Fibroblast of skin of left biceps (primary cell): ENCODE measurements at places on chromosomes 3 and 15.

- DNase-seq = no peak
Observed at GRCh38 chr3:139355891-139356290, 12.1 kb downstream of the MRPS22 start.

DNA sequence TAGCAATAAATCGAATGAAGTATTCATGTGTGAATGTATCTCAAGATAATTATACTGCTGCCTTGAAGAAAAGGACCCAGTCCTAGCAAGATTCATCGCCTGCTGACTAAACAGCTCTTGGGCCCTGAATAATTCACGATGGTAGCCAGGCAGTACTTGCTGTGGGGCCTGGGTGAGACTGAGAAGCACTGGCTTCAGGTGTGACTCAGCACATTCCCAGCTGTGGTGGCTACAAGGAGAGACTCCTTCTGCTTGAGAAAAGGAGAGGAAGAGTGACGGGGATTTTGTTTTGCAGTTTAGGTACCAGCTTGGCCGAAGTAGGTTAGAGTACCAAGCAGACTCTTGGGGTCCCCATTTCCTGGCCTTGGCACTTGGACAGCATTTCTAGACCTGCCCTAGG lies 47.6 kb upstream of the CD200R1L start:
- no peak for DNase-seq

GRCh38 chr3:127043731-127044510 lies 61.0 kb downstream of the PLXNA1 start:
- DNase-seq = no peak

- no peak for DNase-seq
Observed at GRCh38 chr3:72725229-72725628, 123.0 kb downstream of the SHQ1 start.

- no peak for DNase-seq
Observed at GRCh38 chr15:73225358-73226015, 143.3 kb downstream of the HCN4 start.

GRCh38 chr3:67790043-67790442 lies 135.6 kb upstream of the SUCLG2 start:
- peak; percentile 13 for DNase-seq

GRCh38 chr3:180319461-180319860 lies 282.5 kb upstream of the TTC14 start:
- DNase-seq = no peak

DNA sequence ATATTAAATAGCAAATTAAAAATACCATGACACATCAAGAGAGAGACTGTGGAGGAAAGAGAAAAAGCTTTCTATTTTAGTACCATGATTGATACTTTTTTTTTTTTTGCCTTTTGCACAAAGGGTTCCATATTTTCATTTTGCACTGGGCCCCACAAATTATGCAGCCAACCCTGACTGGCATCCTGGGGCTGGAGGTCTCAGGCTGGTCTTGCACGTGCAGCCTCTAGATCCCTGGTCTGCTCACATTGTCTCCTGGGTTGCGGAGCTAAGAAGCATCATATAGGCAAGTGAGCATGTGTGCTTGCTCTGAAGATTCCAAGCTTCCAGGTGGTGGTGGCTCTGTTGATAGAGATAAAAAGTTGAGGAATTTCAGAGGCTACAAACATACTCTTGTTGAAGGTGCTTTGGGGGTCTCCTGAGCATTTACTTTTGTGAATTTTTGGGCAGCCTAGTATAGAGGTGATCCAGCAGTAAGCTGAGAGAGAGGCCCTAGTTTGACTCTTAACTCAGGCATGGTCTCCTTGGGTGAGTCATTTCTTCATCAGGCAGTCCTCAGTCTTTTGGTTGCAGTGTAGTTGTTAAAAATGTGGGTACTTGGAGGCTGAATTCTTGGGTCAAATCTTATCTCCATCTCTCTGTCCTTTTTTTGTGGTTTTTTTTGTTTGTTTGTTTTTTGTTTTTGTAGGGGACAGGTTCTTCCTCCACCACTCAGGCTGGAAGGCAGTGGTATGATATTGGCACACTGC lies 31.3 kb downstream of the SMAD3 start:
- DNase-seq = no peak

- no peak for DNase-seq
Observed at GRCh38 chr15:63905131-63905530, 71.4 kb upstream of the HERC1 start.

- DNase-seq = no peak
Observed at GRCh38 chr3:45208586-45208985, 17.5 kb downstream of the TMEM158 start.

GRCh38 chr3:148451969-148452368 lies 245.7 kb upstream of the AGTR1 start:
- DNase-seq = no peak

DNA sequence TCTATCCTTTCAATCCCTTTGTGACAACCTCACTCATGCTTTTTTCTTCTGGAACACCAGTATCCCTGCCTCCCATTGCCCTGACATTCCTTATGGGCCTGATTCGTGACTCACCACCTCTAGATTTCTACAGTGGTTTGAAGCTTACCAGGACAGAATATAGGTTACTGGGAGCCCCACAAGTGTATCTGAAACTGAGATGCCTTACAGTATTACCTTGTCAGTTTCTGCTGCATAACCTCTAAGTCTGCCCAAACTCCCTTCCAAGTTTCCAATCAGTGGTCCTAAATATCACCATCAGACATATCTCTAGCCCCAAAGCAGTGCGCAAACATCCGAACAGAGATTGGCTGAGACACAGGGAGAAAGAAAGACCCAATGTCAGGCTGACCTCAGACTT lies 5.6 kb downstream of the CPB1 start:
- DNase-seq = no peak

GRCh38 chr3:9021271-9022009 lies 58.2 kb upstream of the RAD18 start:
- DNase-seq = peak; percentile 47

GRCh38 chr15:60444289-60444912 lies 34.5 kb downstream of the ICE2 start:
- peak; percentile 37 for DNase-seq

GRCh38 chr3:178306432-178307115 lies 229.7 kb upstream of the KCNMB2 start:
- peak; percentile 54 for DNase-seq

DNA sequence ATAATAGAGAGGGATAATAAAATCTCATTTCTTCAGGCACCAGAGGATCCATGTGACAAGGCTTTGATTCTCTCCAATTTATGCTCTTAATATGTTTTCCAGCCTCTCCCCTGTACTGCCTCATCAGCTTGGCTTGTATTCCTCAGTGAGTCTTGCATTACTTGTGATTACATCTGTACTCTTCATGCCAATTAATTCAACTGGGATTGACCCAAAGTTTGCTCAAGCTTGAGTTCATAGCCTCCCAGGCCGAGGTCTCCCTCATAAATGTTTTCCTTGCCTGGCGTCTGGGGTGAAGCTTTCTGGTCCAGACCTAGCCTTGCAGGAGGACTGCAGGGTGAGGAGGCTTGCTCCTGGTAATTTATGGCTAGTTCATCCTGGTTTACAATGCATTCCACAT lies 146.9 kb downstream of the CHST2 start:
- no peak for DNase-seq

DNA sequence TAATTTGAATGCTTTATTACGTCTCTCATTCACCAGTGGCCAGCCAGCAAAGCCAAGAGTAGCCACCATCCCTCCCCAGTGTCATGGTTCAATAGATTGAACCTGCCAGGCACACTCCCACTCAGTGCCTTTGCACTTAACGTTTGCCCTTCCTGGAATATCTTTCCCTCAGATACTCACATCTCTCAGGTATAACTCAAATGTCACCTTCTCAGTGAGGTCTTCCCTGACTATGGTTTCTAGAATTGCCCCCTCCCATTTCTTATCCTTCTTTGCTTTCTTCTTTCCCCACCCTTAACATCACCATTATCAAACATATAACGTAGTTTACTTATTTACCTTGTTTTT lies 293.8 kb downstream of the LRTM1 start:
- no peak for DNase-seq

- DNase-seq = no peak
Observed at GRCh38 chr15:93249623-93250022, 160.6 kb upstream of the RGMA start.

DNA sequence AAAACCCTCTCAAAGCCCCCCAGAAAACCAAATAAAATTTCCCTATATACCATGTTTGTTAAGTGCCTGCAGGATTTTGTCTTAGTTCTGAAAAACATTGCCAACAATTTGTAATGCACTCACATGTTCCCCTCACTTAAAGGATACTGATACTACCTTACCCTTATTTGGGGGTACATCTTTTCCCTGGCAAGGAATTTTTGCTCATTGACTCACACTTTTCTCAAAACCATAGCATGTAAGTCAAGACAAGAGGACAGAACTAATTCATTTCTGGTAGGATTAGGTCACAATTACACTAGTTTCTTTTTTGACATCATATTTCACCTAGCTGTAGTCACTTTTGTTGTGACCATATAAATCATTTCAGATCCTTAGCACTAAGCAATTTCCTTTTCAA lies 222.2 kb downstream of the THRB start:
- no peak for DNase-seq

DNA sequence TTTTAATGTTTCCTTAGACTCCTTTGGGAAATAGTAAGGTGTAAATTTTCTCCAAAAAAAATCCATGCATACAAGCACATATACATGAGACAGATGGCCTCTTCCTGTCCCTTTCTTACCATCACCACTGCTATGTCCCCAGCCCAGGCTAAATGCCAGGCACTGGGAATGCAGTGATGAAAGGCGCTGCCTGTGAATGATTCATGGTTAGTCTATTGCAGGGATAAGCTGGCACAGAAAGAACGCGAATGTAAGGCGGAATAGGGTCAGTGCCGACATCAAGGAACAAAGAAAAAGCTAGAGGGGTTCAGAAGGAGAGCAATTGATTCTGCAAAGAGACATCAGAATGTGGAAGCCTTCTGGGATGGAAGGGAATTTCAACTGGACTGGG lies 36.2 kb upstream of the CFAP161 start:
- DNase-seq = no peak

- no peak for DNase-seq
Observed at GRCh38 chr3:57691411-57692132, 1.3 kb downstream of the DENND6A start.

DNA sequence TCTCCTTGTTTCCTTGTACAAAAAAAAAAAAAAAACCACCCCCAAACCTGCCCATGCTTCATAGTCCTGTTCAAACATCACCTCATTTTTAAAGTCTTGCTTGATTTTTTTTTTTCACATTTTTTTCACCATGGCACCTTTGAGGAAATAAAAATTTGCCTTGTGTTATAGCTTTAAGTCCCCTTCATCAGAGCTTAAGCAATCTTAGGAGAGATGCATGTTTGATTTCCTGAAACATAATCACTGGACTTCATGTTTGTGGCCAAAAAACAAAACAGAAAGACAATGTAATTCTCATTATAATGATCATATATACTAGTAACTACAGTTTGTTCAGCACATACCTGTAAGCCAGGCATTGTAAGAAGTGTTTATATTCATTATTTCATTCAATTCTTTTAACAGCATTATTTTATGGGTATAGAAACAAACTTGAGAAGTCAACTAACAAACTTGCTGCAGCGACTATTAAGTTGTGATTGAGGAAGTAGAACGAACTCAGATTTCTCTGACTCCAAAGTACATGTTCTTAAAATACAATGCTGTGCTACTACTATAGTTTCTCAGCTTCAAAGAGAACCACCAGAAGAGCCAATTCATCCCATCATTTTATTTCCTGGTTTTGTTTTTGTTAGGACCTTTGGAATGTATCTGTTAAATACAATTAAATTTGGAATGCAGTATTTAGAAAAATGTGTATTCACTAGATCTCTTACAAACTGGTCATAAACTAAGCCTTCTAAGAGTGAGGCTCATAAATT lies 203.8 kb downstream of the TCF12 start:
- no peak for DNase-seq

DNA sequence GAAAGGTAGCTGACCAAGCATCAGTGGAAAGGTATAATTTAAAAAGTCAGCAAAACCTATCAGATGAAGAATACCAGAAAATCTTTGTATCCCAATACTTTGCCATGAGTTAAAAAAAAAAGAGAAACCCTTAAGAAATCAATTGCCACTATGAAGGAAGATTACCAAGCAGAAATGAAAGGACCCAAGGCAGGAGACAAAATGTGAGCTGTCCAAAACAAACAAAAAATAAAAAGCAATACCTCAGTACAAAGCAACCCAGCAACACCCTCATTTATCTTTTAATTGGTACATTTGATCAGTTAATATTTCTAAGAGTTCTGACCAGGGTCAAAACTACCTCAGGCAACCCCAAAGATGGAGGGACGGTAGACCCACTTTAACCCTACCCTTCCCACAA lies 65.3 kb downstream of the MOBP start:
- no peak for DNase-seq

GRCh38 chr3:111519178-111519855 lies 22.7 kb upstream of the CD96 start:
- DNase-seq = no peak
